CD4-positive, alpha-beta T cell treated with Interferon alpha-2 for 1 hour (primary cell): ENCODE measurements at places on chromosomes 12 and 14.

DNA sequence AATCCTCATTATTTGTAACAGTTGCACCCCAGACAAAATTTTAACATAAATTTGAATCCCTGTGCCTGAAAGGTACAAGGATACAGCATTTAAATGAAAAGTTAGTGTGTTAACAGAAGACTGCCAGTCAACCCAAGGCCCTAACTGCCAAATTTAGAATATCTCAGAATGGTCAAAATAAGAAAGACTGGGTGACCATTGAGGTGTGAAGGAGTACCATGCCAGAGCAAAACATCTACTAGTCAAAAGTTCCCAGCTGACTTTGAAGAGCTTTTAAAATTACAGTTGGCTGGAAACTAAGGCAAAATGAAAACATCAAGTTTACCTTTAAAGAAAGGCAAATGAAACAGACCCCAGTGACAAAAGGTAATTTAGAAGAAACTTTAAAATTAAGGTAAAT, 18.4 kb downstream of the SAV1 start:
- no peak for DNase-seq

- DNase-seq: no peak
Observed at GRCh38 chr14:80805136-80805535, 136.4 kb downstream of the CEP128 start.

DNA sequence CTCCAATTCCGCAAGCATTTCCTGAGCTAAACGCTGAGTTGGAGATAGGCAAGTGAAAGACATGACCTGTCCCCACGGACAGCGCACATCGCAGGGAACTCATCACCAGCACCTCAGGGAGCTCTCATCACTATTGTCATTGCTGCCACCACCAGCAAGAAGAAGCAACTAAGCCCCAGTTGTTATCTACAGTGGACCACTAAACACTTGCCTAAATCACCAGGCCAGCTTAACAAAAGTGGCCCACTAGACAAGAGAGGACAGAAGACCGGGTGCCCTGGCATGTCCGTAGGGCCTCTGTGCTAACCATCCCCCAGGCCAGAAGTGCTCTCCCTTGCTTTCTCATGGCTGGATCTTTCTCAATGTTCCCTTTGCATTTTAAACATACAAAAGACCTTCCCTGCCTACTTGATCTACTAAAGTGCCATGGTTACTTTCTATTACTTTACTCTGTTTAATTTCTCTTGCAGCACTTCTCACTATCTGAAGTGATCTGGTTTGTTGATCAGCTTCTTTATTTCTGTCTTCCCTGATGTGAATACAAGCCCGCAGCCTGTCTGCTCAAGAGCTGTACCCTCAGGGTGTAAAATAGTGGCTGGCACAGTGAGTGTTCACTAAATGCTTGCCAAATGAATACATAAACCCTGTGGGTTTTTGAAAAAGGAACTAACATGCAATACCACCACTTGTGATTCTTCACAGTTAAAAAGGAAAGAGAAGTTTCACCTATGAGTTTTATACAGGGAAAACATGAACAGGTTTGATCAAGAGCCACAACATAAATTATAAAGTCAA, 60.9 kb upstream of the RFLNA start:
- no peak for DNase-seq

GRCh38 chr12:50297996-50298395, 14.7 kb upstream of the LIMA1 start:
- DNase-seq: no peak
